ENCODE measurements at places on chromosomes 12 and 14.
A peak's percentile ranks its signal among the peaks of the same experiment; 100 is the strongest.

- DNase-seq = no peak
Observed at GRCh38 chr12:62288328-62288727, 28.1 kb downstream of the USP15 start.

GRCh38 chr12:131557078-131557709 is 153.7 kb upstream of the SFSWAP start:
- no peak for DNase-seq

GRCh38 chr12:120843472-120843871 is 60.7 kb downstream of the SPPL3 start:
- DNase-seq = no peak

- no peak for DNase-seq
Observed at GRCh38 chr12:110530511-110530910, 28.4 kb downstream of the RAD9B start.

- no peak for DNase-seq
Observed at GRCh38 chr12:131923260-131923659, 5.8 kb upstream of the PUS1 start.

DNA sequence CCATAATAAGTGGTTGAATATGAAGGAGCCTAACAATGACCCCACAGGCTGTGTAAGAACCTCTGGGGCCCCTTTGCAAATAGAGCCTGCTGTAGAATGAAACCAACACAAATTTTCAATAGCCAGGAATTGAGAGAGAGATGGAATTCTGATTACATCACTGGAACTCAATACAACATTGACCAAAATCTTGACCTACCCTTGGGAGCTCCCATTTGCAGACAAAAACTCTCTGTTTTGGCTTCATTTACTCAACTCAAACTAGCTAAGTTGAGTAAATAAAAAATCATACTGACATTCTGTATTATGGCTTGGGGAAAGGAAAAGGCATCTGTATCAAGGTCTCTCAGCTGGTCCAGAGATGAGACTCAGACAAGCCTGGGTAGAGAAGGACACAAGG is 91.0 kb downstream of the TBX3 start:
- no peak for DNase-seq

DNA sequence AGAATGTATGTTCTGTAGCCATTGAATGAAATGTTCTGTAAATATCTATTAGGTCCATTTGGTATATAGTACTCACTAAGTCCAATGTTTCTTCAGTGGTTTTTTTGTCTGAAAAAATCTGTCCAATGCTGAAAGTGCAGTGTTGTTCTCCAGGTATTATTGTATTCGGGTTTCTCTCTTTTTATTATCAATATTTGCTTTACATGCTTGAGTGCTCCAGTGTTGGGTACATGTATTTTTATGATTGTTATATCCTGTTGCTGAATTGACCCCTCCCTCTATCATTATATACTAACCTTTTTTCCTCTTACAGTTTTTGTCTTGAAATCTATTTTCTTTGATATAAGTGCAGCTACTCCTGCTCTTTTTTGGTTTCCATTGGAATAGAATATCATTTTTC is 382.2 kb downstream of the CCER1 start:
- DNase-seq = no peak

GRCh38 chr14:58915646-58916045 is 272.8 kb upstream of the DAAM1 start:
- DNase-seq = no peak

DNA sequence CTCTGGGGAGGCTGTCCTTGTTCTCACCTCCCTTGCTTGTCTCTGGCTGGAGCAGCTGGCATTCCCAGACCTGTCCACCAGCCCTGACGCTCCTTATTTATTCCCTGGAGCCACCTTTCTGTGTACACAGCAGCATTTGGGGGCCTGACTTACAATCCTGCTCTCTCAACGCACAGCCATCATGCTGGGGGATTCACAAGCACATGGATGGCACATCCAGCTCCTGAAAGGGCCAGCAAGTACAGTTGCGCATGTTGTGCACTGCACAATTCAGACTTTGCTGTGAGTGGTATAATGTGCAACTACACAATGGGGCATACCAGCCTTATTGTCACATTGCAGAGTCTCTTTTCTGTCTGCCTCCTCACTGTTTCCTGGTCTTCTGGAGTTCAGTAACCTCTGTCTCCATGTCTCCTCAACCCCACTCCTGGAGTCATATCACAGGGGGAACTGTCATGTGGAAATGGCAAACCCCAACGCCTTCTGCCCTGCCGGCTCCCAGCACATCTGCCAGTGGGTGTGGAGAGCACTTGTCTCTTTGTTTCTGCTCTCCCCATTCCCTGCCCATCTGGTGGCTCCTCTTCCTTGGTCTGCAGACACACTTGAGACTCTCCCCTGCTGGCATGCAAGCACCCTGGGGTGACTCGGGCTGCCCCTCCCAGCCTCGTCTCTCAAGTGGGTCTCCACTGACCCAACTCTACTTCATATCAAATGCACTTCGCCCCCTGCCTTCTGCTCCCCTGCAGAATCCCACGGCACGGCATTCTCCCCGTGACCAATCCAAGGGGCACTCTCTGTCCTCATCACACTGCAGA is 41.2 kb upstream of the MEG3 start:
- DNase-seq = no peak

DNA sequence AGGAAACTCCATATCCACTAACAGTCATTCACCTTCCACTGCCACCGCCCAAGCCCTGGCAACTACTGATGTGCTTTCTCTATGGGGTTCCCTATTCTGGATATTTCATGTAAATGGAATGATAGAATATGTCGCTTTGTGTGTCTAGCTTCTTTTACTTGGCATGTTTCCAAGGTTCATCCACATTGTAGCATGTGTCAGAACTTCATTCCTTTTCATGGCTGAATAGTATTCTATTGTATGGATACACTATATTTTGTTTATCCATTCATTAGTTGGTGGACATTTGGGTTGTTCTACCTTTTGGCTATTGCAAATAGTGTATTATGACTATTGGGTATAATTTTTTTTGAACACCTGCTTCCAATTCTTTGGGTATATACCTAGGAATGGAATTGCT is 8.6 kb downstream of the POU6F1 start:
- DNase-seq = no peak

GRCh38 chr12:119206348-119207062 is 27.8 kb downstream of the HSPB8 start:
- no peak for DNase-seq

DNA sequence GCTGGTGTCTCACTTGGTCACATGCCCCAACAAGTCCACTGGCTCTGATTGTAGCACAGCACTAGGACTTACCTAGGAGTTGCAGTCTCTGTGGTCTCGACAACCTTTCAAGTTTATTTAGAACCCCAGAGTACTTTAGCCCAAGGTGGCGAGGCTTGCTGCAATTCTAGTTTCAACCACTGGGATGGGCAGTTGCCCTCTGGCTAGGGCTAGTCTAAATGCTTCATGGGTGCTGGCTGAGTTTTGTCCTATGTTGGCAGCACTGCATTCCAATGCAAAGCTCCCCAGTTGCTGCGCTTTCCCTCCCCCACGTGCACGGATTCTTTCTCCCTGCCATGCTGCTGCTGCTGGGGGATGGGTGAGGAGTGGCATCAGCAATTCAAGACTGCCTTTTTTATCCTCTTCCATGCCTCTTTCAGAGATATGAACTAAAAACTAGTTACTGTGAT is 207.9 kb downstream of the SYNE2 start:
- no peak for DNase-seq

GRCh38 chr12:114605918-114606317 is 78.1 kb downstream of the TBX3 start:
- no peak for DNase-seq

DNA sequence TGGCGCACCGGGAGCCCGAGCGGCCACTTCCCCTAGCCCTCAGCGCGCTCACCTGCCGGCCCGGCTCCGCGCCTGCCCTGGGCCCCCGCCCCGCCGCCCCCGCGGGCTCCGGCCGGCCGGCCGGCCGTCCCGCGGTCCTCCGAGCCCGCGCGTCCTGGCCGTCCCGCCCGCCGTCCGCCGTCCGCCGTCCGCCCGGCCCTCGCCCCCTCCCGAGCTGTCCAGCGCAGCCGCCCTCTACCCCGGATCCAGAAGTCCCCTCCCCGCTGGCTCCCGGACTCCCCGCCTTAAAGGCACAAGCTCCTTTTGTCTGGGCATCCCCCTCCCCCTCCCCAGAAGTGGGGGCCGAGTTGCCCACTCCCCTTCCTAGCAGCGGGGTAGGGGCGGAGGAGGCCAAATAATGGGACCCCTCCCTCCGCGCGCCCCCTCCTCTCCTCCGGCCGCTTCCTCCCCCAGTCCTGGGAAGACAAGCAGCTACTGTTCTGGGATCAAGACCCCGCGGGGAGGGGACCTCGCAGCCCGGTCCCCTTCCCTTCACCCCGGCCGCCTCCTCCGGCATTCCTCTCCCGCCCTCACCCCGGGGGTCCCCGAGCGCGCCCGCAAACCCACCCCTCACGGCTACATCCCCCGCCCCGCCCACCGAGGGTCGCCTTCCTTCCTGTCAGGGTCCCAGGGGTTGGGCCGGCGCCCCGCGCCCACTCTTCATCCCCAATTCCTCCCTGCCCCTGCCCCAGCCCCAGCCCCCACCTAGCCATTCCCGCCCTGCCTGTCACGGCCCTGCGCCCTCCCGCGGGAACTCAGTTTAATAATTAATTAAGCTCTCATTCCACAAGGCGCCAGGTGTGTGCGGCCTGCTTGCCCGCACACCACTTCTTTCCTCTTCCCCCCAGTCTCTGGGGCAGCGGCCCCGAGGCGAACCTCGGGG is at the start of gene ADCY6:
ADCY6 (minus strand) TSS at position 236 of the 922 bp plus-strand sequence. CDS start 5,655 bp downstream, outside the sequence.
- DNase-seq = peak; percentile 77

- peak; percentile 36 for DNase-seq
Observed at GRCh38 chr12:14716848-14717444, 20.5 kb upstream of the GUCY2C start.

- no peak for DNase-seq
Observed at GRCh38 chr12:121358073-121358472, 5.9 kb upstream of the ANAPC5 start.

DNA sequence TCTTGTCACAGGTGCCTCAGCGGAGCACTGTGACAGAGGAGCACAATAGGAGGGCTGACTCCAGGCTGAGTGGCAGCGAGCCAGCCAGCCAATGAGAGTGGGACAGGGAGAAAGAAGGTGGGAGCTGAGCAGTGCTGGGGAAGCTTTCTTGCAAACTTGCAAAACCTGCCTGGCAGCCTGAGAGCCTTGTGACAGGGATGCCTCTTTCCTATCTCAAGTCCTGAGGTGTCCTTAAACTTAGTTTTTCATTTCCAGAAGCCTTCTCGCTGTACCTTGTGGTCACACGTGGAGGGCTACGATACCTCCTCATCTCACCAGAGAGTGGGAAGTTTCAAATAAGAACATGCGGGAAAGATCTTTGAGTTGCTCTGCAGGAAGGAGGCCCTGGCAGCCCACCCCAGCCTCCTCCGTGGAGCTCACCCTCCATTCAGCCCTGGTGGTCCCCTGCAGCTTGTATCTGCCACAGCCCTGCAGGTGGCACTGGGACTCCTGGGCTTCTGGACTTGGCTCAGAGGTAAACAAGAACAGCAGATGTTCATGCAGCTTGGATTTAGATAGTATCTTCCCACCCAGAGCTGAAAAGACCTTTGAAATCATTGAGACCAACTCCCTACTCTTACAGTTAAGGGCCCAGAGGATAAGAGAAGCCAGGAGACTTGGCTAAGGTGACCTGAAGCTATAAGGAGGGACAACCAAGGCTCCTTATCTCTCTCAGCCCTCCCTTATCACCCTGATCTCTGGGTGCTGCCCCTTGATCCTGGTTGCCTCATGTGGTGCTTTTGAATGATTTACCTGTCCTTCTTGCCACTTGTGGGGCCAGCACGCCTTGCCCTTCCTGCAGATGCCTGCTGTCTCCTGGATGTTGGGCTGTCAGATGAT is 153.5 kb upstream of the MAX start:
- DNase-seq = no peak

GRCh38 chr12:89679631-89680030 is 29.0 kb downstream of the ATP2B1 start:
- DNase-seq = no peak

DNA sequence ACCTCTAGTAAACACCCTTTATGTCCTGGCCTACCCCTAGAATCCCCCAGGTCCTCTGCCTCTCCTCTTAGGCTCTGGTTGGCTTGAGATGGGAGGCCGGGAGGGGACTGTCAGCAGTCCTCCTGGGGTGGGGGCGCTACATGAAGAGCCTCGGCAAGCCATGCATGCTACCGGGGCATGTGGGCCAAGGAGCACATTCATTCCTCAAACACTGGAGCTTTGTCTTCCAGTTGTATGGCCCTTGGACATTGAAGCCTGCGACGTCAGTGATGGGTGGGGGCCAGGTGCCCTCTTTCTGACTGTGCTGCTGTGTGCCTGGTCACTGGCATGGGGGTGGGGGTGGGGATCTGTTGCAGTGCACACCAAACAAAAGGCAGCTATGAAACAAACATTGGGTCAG is 15.8 kb upstream of the CELA1 start:
- DNase-seq = no peak

DNA sequence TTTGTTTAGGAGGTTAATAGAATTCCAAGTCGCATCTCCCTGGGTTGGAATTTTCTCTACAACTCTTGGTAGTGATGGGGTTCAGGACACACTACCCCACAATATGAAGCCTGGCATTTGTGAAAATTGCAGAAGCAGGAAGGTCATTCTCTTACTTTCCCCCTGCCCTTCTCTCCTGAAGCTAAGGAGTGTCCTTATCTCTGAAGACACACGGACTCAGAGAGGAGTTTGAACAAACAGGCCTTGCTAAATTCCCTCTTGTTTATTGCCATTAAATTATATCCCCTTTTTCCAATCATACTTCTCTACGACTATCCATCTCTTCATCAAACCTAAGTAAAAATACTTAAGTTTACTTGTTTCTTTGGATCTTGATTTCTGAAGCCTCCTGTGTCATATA is 443.0 kb downstream of the RAD51B start:
- no peak for DNase-seq

DNA sequence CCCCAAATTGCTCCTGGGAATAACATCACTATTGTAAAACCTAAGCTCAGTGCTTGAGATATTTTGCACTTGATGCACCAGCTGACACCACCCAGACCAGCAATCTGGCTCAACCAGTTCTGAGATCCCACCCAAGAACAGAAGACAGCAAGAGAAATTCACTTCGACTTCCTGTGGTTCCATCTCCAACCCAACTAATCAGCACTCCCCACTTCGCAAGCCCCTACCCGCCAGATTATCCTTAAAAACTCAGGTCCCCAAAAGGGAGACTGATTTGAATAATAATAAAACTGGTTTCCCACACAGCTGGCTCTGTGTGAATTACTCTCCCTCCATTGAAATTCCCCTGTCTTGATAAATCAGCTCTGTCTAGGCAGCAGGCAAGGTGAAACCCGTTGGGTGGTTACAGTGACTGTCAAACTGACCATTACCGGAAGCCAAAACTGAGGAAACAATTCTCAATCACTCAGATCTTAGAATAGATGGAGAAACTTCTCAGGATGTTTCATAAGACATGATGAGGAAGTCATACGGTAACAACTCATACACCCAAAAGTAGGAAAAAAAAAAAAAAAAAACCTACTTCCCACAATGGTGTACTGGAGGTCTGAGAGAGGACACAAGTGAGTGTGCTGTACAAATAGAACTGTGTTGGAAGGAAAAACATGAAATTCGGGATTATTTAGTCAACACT is 92.4 kb downstream of the TMTC1 start:
- no peak for DNase-seq

DNA sequence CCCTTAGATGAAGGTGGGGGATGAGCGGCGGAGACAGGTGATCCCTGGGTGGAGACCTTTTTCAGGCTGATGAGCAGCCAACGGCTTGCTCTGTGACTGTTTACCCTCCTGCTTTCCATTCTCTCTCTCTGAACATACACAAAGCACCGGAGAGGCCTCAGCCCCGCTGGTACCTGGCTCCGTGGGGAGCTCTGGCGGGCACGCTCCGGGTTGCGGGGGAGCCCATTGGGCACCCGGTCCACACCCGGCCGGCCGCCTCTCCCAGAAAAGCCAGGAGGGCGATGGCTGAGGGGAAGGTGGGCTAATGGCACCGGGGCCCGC is 545 bp downstream of the SMARCC2 start:
- DNase-seq = no peak

Data from fibroblast of lung (primary cell).